ENCODE measurements at places on chromosomes 7 and 10.

DNA sequence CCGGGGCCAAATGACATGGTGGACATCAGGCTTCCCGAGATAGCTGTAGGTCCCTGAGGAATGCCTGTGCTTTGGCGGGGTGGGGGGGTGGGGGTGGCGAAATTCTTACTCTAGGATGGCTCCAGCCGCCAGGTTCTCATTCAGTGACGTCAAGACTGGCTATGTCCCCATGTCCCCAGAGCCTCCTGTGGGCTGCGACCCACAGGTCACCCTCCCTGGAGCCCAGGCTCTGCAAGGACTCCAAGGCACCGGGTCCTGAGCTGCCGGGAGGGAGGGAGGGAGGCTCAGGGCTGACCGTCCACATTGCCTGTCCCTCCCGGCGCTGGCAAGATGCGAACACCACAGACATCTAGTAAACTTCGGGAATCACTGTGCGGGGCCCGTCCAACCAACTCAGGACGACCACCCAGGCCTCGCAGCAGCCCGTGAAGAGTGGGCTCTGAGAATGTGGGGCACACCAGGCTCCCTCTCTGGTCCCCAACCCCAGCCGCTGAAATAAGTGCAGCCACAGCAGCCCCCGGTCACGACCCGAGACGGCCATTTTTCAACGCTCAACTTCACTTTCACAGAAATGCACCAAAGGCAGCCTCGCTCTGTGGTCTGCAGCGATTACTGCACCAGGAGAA is 12.6 kb downstream of the GPR146 start:
- no peak for DNase-seq

- DNase-seq, result no peak
These were observed 2.5 kb upstream of the CLDN4 start for GRCh38 chr7:73828107-73828803.

DNA sequence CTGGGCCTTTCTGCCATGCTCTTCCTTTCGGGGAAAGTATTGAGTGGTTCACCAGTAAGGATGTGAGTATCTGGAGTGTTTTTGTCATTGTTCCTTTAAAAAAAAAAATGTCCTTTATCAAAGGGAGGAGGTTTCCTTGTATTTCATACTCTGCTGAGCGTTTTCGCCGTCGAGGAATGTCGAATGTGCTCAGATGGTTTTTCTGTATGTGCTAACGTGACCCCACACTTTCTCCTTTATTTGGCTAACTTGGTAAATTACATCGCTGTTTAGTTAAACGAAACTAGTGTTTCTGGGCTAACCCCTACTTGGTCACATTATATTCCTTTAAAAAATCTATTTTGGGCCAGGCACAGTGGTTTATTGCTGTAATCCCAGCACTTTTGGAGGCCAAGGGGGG is 45.9 kb downstream of the INPP5A start:
- no peak for DNase-seq

DNA sequence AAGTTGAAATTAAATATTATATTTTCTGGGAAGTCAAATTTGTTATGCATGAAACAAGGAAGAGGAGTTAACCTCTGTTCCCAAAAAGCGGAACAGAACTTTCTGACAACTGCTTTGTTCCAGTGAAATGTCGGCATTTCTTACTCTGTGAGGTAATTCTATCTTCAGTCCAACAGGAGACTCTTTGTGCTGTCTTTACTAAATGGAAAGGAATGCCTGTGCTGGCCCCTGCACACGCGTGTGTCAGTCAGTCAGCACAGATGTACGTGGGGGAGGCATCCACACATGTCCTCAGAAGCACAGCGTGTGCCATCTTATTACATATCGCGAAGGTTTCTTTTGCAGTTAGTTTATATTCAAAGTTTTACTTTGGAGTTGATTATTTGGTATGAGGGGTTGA is 37.5 kb downstream of the NET1 start:
- peak; percentile 86 for DNase-seq

- no peak for DNase-seq
These were observed 25.2 kb upstream of the ASL start for GRCh38 chr7:66050337-66050957.

GRCh38 chr10:6136215-6137201 is 47.7 kb downstream of the RBM17 start:
- DNase-seq, result peak; percentile 75

DNA sequence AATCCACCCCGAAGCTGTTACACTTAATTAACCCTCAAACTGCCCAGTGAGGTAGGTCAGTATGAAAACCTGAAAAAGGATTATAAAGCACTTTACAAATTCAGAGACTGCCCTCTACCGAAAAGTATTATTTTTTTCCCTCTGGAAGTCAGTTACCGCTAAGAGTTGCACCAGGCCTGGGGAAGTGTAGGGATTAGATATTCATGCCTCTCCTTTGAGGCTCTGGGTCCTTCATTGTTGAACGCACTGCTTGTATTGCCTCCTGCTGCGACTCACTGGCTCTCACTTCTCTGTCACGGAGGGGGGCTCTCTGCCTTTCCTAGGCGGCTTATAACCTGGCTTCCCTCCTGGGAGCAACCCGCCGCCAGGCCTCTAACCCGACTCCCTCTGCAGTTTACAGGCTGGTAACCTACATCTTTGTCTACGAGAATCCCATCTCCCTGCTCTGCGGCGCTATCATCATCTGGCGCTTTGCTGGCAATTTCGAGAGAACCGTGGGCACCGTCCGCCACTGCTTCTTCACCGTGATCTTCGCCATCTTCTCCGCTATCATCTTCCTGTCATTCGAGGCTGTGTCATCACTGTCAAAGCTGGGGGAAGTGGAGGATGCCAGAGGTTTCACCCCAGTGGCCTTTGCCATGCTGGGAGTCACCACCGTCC is 2.7 kb downstream of the RHBDD2 start:
- DNase-seq, result peak; percentile 57

DNA sequence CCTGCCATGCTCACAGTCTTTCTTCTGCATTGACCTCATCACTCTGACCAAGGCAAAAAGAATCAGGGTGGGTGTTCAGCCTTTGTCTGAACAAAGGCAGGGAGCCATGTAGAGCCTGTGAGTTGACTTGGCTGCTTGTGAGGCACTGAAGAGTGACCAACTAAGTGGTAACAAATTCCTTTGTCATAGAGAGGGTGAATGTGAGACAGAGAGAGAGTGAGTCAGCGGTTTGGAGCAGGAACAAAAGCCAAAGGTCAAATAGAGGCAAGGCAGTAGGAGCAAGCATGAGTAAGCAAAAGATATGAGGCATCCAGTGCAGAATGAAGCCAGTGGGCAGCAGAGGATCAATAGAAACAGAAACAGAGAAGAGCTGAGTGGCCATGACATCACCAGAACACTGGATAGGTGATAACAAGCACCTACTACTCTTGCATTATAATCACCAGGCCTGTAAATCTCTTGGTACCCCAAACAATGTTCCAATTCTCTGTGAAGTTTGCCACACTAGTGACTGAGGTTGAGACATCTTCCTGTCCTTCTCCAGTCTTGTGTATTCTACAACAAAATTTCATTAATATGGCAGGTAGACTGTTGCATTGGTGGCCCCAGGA is 116.2 kb upstream of the LAMB4 start:
- DNase-seq, result peak; percentile 80

GRCh38 chr7:51764976-51765375 is 448.4 kb upstream of the COBL start:
- DNase-seq, result no peak

GRCh38 chr10:7258948-7259523 is 151.8 kb downstream of the SFMBT2 start:
- no peak for DNase-seq

GRCh38 chr10:113544392-113544791 is 8.5 kb upstream of the HABP2 start:
- DNase-seq, result no peak

- DNase-seq, result peak; percentile 87
These were observed 16.1 kb downstream of the ANKRD16 start for GRCh38 chr10:5873515-5873995.

DNA sequence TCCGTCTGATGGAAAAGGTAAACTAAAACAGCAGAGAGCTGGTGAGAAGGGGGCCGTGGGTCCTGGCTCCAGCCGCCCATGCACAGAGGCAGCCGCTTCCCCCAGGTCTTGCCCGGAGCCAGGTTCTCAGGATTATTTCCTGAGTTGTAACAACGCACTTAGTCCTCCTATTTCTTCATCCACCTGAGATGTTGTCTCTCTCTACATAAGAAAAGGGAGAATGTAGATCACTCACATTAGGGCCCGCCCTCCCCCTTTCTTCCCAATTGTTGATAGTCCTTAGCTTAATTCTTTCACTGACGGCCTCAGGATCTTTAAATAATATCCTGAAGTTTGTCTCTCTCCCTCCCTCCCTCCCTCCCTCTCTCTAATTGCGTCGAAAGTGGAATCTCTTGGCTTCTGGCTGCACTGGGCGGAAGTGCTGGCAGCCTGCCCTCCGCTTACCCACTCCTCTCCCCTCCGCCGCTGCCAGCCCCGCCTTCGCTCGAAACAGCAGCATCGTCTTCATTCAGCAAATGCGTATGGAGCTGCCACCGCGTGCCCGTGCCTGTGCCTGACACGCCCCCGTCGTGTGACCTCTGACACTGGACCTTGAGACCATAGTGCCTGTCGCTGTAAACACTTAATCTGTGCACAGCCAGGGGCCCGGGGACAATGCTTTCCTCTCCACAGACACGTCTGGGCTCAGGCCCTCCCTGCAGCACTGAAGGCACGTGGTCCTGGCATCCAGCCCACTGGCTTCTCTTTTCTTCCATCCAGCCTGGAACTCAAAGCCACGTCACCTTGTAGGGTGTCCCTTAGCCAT is 174.5 kb upstream of the PPP2R2D start:
- no peak for DNase-seq

GRCh38 chr10:126686719-126687118 is 16.2 kb upstream of the C10orf90 start:
- no peak for DNase-seq
